ENCODE measurements at places on chromosomes 3 and 15. TPM values are rescaled to one million over a fixed set of nuclear protein-coding genes. Genes with fewer than 3 reads are reported as not detected.

The TRPM1 gene
- total RNA-seq: not detected

The TUSC7 gene
- total RNA-seq: not detected

The SH2D7 gene
- total RNA-seq: not detected

The ARHGAP31 gene
- 4.6 TPM for total RNA-seq

The SKOR1 gene
- under 0.01 TPM for total RNA-seq

The SLC22A13 gene
- total RNA-seq: not detected

The ANKUB1 gene
- total RNA-seq: not detected

The CIB2 gene
- 12.1 TPM for total RNA-seq

The GOLGA6L7 gene
- not detected for total RNA-seq

The GRM2 gene
- total RNA-seq: not detected
